Endodermal cell (in vitro differentiated cells): ENCODE measurements at places on chromosomes 2 and 18. TPM values are rescaled to one million over a fixed set of nuclear protein-coding genes. Genes with fewer than 3 reads are reported as not detected.

The RBM44 gene
- 0.42 and 0.50 TPM in 2 replicates for total RNA-seq

The CNOT9 gene
- total RNA-seq, result 47.3 to 65.6 TPM (median 57.7 TPM) in 3 replicates

The EHBP1 gene
- 36.4 to 50.1 TPM (median 49.8 TPM) in 3 replicates for total RNA-seq

The CD8B gene
- not detected in 2 replicates for total RNA-seq

The LAMA3 gene
- total RNA-seq, result 0.90 and 1.3 TPM in 2 replicates

The PFN4 gene
- 0.52 TPM in 1 of 2 replicates, not detected in the other for total RNA-seq

The C2orf66 gene
- 0.20 TPM in 1 of 3 replicates, not detected in the others for total RNA-seq

The SCYGR5 gene
- total RNA-seq, result not detected in 3 replicates

The FAM124B gene
- total RNA-seq, result 0.72 and 1.2 TPM in 2 replicates

The COX5B gene
- 233 to 264 TPM (median 244 TPM) in 3 replicates for total RNA-seq

The MAPK4 gene
- total RNA-seq, result 1.4 and 2.0 TPM in 2 replicates

The GPR75 gene
- total RNA-seq, result 6.0 and 6.7 TPM in 2 replicates

The RFTN2 gene
- total RNA-seq, result 0.47 to 1.1 TPM (median 0.55 TPM) in 3 replicates

The REG3A gene
- total RNA-seq, result not detected in 3 replicates

The PRKAG3 gene
- not detected in 2 replicates for total RNA-seq

The CD226 gene
- 0.13 and 0.32 TPM in 2 replicates for total RNA-seq

The ROCK2 gene
- 16.6 to 28.0 TPM (median 27.2 TPM) in 3 replicates for total RNA-seq

The DCC gene
- total RNA-seq, result 0.41 and 0.97 TPM in 2 replicates

The BCL11A gene
- total RNA-seq, result 16.3 and 16.7 TPM in 2 replicates

The DTNA gene
- total RNA-seq, result 48.5 to 167 TPM (median 51.6 TPM) in 3 replicates

The IRS1 gene
- 7.5 to 18.5 TPM (median 16.2 TPM) in 3 replicates for total RNA-seq

The SERPINB13 gene
- total RNA-seq, result not detected in 3 replicates

The CLEC4F gene
- total RNA-seq, result not detected in 3 replicates

The NFE2L2 gene
- total RNA-seq, result 48.1 to 65.1 TPM (median 59.0 TPM) in 3 replicates

The SKOR2 gene
- not detected in 3 replicates for total RNA-seq

The GALNT3 gene
- total RNA-seq, result 5.6 to 9.3 TPM (median 8.3 TPM) in 3 replicates

The STK39 gene
- total RNA-seq, result 29.0 to 31.9 TPM (median 31.5 TPM) in 3 replicates

The RNU2-63P gene
- total RNA-seq, result 8.3 and 19.8 TPM in 2 replicates

The ADRA2B gene
- 2.3 and 2.4 TPM in 2 replicates for total RNA-seq

The VIT gene
- total RNA-seq, result not detected in 3 replicates

The POTEI gene
- 0.07 to 0.33 TPM (median 0.13 TPM) in 3 replicates for total RNA-seq

The CHRNG gene
- not detected in 3 replicates for total RNA-seq

The ALPI gene
- total RNA-seq, result not detected in 3 replicates

The WIPF1 gene
- total RNA-seq, result 17.1 and 21.5 TPM in 2 replicates

The AMER3 gene
- 1.2 and 2.3 TPM in 2 replicates for total RNA-seq

The MC4R gene
- total RNA-seq, result not detected in 2 replicates

The MYL12A gene
- 271 and 284 TPM in 2 replicates for total RNA-seq

The PLA2R1 gene
- 0.80 to 2.0 TPM (median 1.4 TPM) in 3 replicates for total RNA-seq

The NTSR2 gene
- not detected in 3 replicates for total RNA-seq

The RAD51AP2 gene
- total RNA-seq, result not detected in 2 replicates

The REG3G gene
- not detected in 3 replicates for total RNA-seq

The FSHR gene
- 2.2 to 6.5 TPM (median 6.1 TPM) in 3 replicates for total RNA-seq

The MRO gene
- total RNA-seq, result 0.20 and 0.35 TPM in 2 replicates

The RAB11FIP5 gene
- total RNA-seq, result 17.3 to 57.6 TPM (median 20.0 TPM) in 3 replicates

The TCF7L1 gene
- 70.5 and 73.3 TPM in 2 replicates for total RNA-seq

The GPR35 gene
- total RNA-seq, result 0.21 to 1.1 TPM (median 0.71 TPM) in 3 replicates

The PLCL1 gene
- total RNA-seq, result 0.11 to 0.15 TPM in 2 of 3 replicates, not detected in the other

The SERPINB12 gene
- total RNA-seq, result not detected in 2 replicates

The PDE11A gene
- total RNA-seq, result 1.3 and 1.5 TPM in 2 replicates

The SCN1A gene
- not detected in 2 replicates for total RNA-seq

The ZAP70 gene
- 8.3 to 13.4 TPM (median 9.0 TPM) in 3 replicates for total RNA-seq

The RRM2 gene
- total RNA-seq, result 60.2 to 155 TPM (median 142 TPM) in 3 replicates

The AFF3 gene
- total RNA-seq, result 0.73 and 0.75 TPM in 2 replicates

The DPY30 gene
- 146 and 147 TPM in 2 replicates for total RNA-seq
